ENCODE measurements at places on chromosomes 1 and 21. TPM values are rescaled to one million over a fixed set of nuclear protein-coding genes. Genes with fewer than 3 reads are reported as not detected.

CRP gene
- not detected for total RNA-seq

PYCR2 gene
- total RNA-seq = 44.5 TPM

NRAS gene
- 74.0 TPM for total RNA-seq

FAM72B gene
- total RNA-seq = 12.0 TPM

HES4 gene
- total RNA-seq = 144 TPM

TBCE gene
- total RNA-seq = 24.7 TPM

RXRG gene
- not detected for total RNA-seq

SUCO gene
- total RNA-seq = 81.2 TPM

LYPD8 gene
- not detected for total RNA-seq

CELA3A gene
- not detected for total RNA-seq

HFM1 gene
- total RNA-seq = 2.5 TPM

CZIB gene
- total RNA-seq = 65.0 TPM

BCAN gene
- total RNA-seq = 0.46 TPM

RO60 gene
- 144 TPM for total RNA-seq

LCE3E gene
- not detected for total RNA-seq

HMCN1 gene
- total RNA-seq = 22.2 TPM

CD53 gene
- 20.6 TPM for total RNA-seq

MX2 gene
- 5.4 TPM for total RNA-seq

ZNF683 gene
- total RNA-seq = not detected

PDE9A gene
- 20.7 TPM for total RNA-seq

OR2L5 gene
- not detected for total RNA-seq

NTNG1 gene
- total RNA-seq = 3.2 TPM

TNFAIP8L2 gene
- 1.6 TPM for total RNA-seq

TRAF3IP3 gene
- total RNA-seq = not detected

CLCA1 gene
- total RNA-seq = not detected

C1orf210 gene
- not detected for total RNA-seq

GFI1 gene
- total RNA-seq = 0.26 TPM

OPTC gene
- total RNA-seq = 0.36 TPM

FAM20B gene
- total RNA-seq = 31.4 TPM

POU3F1 gene
- 1.2 TPM for total RNA-seq

SLC44A5 gene
- 3.4 TPM for total RNA-seq

LINGO4 gene
- 0.13 TPM for total RNA-seq

BEST4 gene
- total RNA-seq = 0.18 TPM

C1orf174 gene
- total RNA-seq = 25.6 TPM

SIK1 gene
- 1.8 TPM for total RNA-seq

PPIAL4G gene
- total RNA-seq = 0.08 TPM

THEMIS2 gene
- 9.6 TPM for total RNA-seq

SELP gene
- 0.21 TPM for total RNA-seq

ADORA1 gene
- total RNA-seq = 16.3 TPM

LRRC53 gene
- total RNA-seq = not detected

KCNJ9 gene
- total RNA-seq = 0.05 TPM

IQGAP3 gene
- 13.1 TPM for total RNA-seq

VANGL2 gene
- 79.8 TPM for total RNA-seq

LDLRAD1 gene
- not detected for total RNA-seq

PROK1 gene
- total RNA-seq = not detected

Measured in endothelial cell (in vitro differentiated cells).